Activated T-helper 1 cell treated with anti-CD3 and anti-CD28 coated beads, Interleukin-2, amount 50 U/mL, for 16 hours (primary cell): ENCODE measurements at places on chromosomes 2 and 18.

DNA sequence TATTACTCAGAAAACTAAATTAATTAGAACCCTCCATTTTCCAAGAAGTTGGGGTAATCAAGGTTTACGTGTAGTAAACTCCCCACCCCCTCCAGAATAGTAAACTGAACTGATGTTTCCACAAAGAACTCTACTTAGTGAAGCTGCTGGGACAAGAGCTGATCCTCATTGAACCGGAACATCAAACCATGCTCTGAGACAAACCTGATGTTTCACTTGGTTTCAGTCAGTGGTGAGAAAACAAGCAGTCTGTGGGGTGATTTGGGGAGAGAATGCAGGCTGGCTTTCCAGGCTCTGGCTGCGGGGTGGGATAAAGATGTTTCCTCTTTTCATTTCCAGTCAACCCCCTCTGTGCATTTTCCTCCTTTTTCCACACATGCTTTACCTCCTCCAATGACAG, 38.2 kb downstream of the CELF4 start:
- no peak for DNase-seq

GRCh38 chr18:30970196-30970816, 72.2 kb downstream of the DSC3 start:
- no peak for DNase-seq

GRCh38 chr2:20560891-20561636, 89.8 kb downstream of the HS1BP3 start:
- DNase-seq: no peak

DNA sequence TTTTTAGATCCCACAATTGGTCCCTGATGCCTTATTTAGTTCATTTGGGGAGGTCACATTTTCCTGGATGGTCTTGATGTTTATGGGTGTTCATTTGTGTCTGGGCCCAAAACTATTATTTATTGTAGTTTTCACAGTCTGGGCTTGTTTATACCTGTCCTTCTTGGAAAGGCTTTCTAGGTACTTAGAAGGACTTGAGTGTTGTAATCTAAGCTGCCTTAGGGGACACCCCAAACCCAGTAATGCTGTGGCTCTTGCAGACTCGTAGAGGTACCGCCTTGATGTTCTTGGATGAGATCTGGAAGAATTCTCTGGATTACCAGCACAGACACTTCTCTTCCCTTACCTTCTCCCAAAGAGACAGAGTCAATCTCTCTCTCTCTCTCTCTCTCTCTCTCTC, 25.0 kb upstream of the ITSN2 start:
- no peak for DNase-seq

GRCh38 chr18:34965566-34965965, 75.6 kb upstream of the MAPRE2 start:
- no peak for DNase-seq

GRCh38 chr2:86019121-86019520, 86.6 kb downstream of the POLR1A start:
- DNase-seq: no peak

GRCh38 chr18:33844232-33844631, 266.2 kb downstream of the ASXL3 start:
- no peak for DNase-seq

- DNase-seq: no peak
These were observed 11.7 kb upstream of the TEX261 start for GRCh38 chr2:71006323-71006722.

GRCh38 chr2:29075894-29076705, 1.8 kb upstream of the PCARE start:
- no peak for DNase-seq

DNA sequence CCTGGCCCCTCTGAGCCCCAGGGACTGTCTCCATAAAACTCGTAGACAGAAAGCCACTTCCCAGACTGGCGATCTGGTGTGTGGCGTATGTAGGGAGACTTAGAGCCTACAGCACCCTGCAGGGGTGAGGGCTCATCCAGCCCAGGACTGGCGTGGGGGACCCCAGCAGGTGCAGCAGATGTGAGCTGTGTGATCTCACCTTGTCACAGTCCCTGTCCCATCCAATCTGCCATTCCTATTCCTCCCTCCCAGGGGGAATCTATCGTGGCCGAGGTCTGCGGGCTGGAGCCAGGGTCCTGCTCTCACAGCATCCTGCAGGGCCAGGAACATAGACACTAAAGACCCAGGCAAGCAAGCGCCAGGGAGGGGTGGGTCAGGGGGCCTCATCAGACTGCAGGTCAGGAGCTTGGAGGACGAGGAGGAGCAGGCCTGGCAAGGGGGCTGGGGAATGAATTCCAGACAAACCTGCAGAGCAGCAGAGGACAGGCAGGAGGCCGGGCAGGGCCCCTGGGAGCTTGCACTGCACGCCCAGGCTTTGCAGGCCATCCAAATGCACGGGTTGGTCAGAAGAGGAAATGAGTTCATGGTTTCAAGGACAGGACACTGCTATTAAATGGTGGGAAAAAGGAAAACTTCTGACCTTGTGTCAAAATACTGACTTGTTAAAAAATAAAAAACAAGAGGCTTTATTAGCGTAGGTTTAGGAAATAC, 32.5 kb downstream of the HS6ST1 start:
- no peak for DNase-seq

DNA sequence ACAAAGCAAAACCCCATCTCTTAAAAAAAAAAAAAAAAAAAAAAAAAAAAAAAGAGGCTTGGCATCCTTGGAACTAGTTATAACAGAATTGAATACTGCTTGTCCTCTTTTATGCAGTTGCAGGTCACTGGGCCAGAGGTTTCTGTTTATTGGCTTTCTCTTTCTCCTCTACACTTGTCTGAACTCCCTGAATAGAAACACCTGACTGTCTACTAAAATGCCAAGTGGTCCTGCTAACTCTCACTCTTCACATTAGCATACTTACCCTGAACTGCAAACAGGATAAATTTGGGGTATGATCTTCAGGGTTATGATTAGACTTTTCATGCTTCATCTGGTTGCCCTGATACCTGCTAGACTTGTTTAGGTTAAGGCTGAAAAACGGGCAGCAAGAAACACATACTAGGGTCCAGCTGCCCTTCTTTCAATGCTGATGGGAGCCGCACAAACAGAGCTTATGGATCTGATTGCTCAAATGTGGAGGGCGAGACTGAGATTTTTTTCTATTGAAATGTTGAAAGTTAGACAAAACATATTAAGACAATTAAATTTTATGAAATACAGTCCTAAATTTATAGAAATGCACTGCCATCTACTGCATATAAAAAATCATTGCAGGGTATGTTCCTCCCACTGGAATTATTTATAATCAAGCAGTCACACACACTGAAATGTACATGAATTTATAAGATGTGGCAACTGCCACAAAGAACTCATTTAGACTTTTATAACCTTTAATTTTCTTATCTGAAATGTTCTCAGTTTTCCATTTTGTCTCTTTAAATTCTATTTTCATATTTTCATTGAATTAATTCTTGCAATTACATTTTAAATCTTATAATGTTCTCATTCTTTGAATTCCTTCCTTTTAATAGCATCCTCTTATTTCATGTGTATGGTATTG, 40.8 kb downstream of the GTF3C3 start:
- no peak for DNase-seq

GRCh38 chr2:239267288-239267951, 133.4 kb downstream of the HDAC4 start:
- peak; percentile 79 for DNase-seq

GRCh38 chr2:39481611-39482010, 44.5 kb upstream of the MAP4K3 start:
- no peak for DNase-seq

- no peak for DNase-seq
These were observed 116.9 kb downstream of the EPHA4 start for GRCh38 chr2:221455214-221455613.

- DNase-seq: no peak
These were observed 33.7 kb downstream of the NRP2 start for GRCh38 chr2:205715831-205716525.

DNA sequence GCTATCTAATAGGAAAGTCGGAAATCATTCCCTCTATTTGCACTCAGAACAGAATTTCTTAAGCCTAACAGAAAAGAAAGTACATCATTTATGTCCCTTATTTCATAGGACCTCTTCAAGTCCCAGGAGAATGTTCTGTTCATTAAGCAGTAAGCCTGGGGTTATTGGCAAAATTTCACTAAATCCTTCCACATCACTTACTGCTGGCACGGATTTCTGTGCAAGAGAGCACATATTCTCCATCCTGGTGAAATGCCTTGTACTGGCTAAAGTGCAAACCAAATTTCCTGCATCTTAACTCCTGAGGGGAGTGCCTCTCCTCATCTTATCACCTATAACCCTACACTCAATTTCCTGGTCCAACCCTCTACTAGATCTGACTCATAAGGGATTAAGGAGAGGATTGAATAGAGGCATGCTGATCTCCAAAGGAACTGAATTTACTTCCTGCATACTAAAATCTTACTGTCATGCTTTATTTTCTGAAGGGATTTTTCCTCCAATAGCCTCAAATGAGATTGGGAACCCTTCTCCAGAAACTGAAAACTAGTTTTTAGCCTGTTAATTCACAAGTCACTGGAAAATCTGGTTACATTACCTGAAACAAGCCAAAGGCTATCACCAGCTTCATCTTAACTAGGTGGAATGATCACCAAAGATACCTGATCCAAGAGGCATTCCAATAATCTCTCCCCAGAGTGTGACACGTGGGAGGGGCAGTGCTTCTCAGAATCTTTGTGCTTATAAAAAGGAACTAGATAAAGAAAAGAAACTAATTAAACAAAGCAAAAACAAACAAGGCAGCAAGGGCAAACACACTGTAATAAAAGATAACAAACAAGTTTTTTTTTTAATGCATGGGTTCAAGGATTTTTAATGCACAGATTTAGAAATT, 311.1 kb downstream of the NR4A2 start:
- no peak for DNase-seq
